ENCODE measurements at places on chromosomes 11 and 22.
A peak's percentile ranks its signal among the peaks of the same experiment; 100 is the strongest.

- DNase-seq, result no peak
These were observed 79.4 kb upstream of the NAV2 start for GRCh38 chr11:19633276-19633675.

GRCh38 chr11:95222817-95223216, 8.2 kb downstream of the SESN3 start:
- no peak for DNase-seq

DNA sequence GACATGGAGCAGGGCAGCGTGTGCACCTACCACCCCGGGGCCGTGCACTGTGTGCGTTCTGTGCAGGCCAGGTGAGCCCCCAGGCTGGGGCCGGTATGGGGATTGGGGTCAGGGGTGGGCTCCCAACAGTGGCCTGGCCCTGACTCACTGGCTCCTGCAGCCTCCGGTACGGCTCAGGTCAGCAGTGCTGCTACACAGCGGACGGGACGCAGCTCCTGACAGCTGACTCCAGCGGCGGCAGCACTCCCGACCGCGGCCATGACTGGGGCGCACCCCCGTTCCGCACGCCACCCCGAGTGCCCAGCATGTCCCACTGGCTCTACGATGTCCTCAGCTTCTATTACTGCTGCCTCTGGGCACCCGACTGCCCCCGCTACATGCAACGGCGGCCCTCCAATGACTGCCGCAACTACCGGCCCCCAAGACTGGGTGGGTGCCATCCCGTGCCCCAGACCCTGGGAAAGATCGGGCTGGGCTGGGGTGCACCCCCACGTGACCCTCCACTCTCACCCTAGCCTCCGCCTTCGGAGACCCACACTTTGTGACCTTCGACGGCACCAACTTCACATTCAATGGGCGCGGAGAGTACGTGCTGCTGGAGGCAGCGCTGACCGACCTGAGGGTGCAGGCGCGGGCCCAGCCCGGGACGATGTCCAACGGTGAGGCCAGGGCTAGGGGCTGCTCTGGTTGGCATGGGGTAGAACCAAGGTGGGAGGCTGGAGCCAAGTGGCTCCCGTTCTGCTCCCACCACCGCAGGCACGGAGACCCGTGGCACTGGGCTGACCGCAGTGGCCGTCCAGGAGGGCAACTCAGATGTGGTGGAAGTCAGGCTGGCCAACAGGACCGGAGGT, 4.4 kb downstream of the SUSD2 start:
- DNase-seq, result no peak

GRCh38 chr11:356610-357009, 12.7 kb upstream of the B4GALNT4 start:
- no peak for DNase-seq

GRCh38 chr11:1450949-1451710, 35.4 kb downstream of the MOB2 start:
- DNase-seq, result no peak

- DNase-seq, result no peak
These were observed 366.8 kb downstream of the SHANK2 start for GRCh38 chr11:70885281-70886231.

GRCh38 chr11:78325274-78325781, 92.3 kb downstream of the GAB2 start:
- no peak for DNase-seq

GRCh38 chr11:1310772-1311468, 1.5 kb upstream of the TOLLIP start:
- peak; percentile 36 for DNase-seq

GRCh38 chr11:118910309-118911112, 15.2 kb downstream of the BCL9L start:
- no peak for DNase-seq

GRCh38 chr11:46112961-46113607, 8.2 kb downstream of the PHF21A start:
- DNase-seq, result no peak

DNA sequence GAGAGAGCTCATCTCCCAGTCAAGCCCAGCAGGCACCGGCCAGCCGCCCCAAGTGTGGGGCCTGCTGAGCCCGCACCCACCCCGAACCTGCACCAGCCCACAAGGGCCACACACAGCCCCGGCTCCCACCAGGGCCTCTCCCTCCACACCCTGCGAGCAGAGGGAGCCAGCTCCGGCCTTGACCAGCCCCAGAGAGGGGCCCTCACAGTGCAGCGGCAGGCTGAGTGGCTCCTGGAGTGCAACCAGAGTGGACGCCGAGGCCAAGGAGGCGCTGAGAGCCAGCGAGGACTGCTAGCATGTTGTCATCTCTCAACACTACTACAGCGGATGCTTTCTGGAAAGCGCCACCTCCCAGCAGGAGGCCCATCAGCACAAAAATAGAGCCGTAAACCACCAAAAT, 10.9 kb downstream of the DEFB108B start:
- DNase-seq, result no peak

DNA sequence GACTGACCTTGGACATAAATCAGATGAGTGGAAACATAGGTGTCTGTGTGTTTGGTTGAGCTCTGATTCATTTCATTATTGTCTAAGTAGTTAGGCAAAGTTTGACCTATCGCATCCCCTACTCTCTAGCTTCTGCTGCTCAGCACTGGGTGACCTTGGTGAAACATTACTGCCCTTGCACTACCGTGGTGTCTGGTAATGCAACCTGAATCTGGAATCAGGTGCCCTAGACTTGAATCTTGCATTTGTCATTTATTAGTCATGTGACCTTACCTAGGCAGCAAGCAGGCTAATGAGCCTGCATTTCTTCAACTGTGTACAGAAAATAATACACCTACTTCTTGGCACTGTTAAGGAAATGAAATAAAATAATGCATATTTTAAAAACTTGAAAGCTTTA, 242.3 kb upstream of the BLID start:
- DNase-seq, result no peak

DNA sequence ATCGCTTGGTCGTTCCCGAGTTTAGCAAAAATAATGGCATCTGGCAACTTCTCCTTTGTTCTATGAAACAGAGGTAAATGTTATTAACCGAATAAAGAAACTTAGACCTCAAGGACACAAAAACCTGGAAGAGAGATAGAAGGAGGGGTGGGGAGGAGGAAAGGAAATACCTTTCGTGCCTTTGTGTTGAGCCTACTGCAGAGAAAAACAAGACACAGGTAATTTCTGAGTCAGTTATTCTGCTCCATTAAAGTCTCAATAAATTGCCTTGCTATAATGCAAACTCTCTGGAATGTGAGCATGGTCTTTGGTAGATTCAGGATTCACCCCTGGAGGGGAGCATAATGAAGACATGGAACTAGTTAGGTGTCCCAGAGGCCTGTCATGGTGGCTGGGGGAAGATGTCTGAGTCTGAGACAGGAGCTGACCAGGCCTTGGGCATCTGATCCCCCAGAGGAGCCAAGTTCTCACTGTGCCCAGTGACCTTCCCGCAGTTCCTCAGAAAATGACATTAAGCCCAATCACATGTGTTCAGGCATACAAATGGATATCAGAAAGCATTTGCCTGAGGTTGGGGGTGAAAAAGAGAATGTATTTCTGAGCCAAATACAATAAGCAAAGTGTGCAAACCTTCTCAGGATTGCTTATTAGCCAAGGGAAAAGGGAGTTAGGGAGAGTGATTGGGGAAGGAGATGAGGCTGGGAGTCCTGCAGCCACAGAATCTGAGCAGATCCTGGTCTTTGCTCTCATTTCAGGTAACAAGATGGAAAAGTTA, 72.6 kb upstream of the CADM1 start:
- no peak for DNase-seq

DNA sequence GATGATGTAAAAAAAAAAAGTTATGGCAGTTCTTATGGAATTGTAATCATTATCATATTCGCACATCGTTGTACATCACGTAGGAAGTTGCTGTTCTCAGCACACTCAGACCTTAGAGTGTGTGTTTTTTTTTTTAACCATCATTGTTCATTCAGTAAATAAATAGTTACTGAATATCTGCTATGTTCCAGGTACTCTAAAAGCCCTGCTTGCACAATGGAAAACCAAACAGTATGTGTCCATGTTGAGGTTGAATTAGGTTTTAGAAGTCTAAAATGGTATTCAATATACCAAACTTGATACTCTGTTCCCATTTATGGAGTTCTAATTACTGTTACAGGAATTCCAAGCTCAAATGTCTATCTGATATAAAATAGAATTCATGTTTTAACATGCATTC, 41.2 kb downstream of the PDHX start:
- no peak for DNase-seq

- DNase-seq, result no peak
These were observed 4.4 kb downstream of the C11orf86 start for GRCh38 chr11:66979336-66979980.

GRCh38 chr11:22674470-22675439, 8.3 kb downstream of the GAS2 start:
- no peak for DNase-seq
